ENCODE measurements at places on chromosomes 4 and X.
A peak's percentile ranks its signal among the peaks of the same experiment; 100 is the strongest.

DNA sequence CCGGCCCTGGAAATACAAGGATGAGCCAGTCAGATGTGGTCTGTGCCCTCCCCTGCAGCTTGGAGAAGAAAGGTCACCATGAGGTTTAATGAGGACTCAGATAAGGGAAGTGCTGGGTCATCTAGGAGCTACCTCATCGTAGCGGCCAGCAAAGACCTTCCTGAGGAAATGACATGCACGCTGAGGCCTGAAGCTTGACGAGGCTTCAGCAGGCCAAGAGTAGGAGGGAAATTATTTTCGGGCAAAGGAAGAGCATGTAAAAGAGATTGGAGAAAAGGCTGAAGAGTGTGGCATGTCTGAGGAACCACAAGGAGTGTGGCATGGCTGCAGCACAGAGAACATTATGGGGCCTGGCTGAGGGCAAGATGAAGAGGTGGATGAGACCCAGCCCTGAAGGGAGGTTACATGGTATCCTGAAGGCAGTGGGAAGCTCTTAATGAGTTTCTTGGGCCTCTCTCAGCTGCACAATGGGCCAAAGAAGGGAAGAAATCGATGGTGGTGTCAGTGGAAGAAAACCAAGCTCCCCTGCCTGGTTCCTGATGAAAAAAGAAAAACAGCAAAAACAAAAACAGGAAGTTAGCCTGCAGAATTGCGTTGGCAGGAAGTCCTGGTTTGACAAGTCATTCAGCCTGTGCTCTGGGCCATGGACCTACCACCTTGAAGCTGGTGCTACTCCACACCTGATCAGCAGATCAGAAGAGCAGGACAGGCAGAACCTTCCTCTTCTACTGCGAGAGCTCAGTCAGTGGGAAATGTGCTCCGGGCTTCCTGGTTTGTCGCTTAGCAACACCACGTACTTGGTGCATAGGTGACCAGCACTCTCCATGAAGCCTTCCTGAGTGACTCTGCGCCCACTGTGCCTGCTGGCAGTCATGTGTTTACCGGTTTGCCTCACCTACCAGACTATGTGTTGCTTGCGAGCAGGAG is 134.5 kb upstream of the KLF3 start:
- DNase-seq, result peak; percentile 35

- no peak for DNase-seq
These were observed 1577.0 kb upstream of the TENM3 start for GRCh38 chr4:180665994-180666824.

- DNase-seq, result no peak
These were observed 193.6 kb upstream of the BANK1 start for GRCh38 chr4:101596781-101597552.

DNA sequence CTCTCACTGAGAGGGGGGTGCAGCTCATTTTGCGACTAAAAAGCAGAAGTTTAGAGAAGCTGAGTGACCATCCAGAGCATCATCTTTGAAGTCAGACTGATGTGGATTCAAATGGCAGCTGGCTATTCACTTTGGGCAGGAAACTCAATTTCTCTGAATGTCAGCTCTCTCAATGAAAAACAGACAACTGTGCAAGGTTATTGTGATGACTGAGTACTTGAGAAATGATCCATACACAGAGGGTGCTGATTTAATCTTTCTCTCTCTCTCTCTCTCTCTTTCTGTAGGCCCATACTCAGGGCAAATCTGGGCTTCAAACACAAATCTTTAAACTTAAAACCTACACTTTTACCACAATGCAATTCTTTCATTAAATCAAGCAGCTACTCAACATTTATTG is 185.8 kb upstream of the SLIT2 start:
- DNase-seq, result no peak

- DNase-seq, result no peak
These were observed 16.8 kb upstream of the RAB40A start for GRCh38 chrX:103536071-103536470.

DNA sequence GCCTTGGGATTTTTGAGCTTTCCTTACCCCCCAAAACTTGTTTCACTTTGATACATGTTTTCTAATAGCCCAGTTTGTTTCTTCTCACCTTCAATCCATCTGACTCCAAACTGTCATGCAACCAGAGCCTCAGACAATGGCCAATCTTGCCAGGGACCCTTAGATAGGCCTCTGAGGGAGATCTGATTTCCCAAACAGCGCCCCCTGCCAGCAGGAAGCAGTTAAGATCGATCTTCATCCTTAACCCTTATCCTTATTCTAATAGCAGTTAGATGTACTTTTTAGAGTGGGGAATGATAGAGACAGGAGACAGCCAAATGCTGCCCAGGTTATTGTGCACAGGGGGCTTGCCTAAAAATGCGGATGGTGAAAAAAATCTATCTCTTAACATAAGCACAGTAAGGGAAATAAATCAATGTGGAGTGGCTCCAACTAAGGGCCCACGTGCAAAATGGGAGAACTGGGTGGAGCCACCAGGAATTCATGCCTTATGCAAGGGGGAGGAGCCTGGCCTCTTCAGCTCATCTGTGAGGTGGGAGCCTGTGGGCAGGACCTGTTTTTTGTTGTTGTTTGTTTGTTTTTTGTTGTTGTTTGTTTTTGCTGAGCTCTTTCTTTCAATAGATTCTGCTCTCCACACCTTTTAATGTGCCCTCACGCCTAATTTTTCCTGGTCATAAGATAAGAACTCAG is 833.6 kb upstream of the AGA start:
- no peak for DNase-seq

- no peak for DNase-seq
These were observed 3.0 kb upstream of the PDE6B start for GRCh38 chr4:622071-622995.

DNA sequence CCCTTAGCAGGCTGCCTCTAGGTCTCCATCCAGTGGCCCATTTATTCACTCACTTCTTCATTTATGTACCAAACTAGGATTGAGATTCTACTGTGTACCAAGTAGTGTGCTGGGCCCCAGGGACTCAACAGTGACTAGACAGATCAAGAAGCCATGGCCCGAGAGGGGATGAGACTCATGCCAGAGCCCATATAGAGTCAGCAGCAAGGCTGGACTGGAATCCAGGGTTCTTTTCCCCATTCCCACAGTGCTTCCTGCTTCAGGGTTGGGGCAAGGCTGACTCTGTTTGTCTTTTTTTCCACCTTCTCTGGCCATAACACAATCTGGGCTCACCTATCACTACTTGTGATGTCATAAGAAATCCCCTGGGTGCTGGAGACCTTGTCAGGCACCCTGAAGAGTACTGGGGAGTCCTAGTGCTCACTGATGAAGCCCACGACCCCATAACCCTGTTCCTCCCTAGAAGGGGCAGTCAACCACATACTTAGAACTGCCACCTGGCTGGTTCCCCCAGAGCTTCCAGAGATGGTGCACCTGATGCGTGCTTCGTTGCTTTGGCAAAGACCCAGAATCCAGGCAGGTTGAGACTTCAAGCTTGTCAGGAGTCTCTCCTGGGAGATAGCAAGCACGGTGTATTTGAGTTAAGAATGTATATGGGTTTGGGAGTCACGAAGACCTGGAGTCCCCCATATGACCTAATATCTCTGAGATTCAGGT is 6.2 kb downstream of the RTL5 start:
- no peak for DNase-seq

- peak; percentile 65 for DNase-seq
These were observed 877 bp downstream of the GPRASP1 start for GRCh38 chrX:102652031-102652688.

- no peak for DNase-seq
These were observed 2.4 kb upstream of the TLR10 start for GRCh38 chr4:38785041-38785790.

GRCh38 chr4:169058312-169058711 is 48.3 kb upstream of the CBR4 start:
- DNase-seq, result no peak

GRCh38 chr4:184165291-184165690 is 52.4 kb downstream of the ENPP6 start:
- DNase-seq, result no peak

GRCh38 chr4:127642169-127642568 is 9.4 kb downstream of the INTU start:
- no peak for DNase-seq

DNA sequence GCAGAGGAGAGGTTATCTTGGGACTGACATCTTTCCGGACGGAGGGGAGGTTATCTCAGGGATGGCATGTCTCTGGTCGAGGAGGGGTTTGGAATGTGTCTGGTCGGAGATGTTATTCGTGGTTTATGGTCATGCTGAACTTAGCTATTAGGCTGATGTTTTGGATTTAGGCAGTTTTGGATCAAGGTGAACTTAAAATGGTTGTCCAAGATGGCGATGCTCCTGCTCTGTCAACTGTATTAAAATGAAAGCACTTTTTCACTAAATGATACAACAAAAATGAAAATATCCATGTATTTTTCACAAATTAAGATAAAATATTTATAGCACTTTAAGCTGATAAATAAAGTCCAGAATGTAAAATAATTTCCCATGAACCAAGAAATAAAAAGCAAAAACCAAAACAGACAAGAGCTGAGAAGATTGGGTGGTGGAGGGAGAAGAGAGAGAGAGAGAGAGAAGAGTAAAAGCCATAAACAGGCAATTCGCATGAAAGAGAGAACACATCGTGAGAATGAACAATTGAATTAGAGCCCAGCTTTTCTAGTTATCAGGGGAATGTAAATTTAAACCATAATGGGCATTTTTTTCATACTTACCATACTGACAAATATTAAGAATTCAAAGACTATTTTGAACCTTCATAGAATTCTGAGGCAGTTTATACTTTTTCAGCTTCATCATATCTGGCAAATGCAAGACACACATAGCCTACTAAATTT is 2236.0 kb upstream of the AGA start:
- DNase-seq, result no peak

DNA sequence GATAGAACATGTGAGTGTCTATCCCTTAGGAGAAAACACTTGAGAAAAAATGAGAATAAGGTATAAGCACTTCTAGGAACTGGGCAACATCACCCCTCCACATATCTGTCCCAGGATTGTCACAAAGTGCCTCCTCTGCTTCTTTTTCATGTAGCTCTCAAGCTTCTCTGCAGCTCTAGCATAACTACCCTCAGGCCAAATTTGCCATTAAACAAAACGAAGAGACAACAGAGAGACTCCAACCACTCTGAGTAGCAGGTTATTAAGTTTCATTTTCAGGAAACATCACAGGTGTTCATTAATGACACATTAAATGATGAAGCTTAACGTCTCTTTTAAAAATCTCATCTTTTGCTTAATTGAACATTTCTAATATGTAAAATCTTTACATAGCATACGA is 580.0 kb downstream of the GALNTL6 start:
- no peak for DNase-seq

DNA sequence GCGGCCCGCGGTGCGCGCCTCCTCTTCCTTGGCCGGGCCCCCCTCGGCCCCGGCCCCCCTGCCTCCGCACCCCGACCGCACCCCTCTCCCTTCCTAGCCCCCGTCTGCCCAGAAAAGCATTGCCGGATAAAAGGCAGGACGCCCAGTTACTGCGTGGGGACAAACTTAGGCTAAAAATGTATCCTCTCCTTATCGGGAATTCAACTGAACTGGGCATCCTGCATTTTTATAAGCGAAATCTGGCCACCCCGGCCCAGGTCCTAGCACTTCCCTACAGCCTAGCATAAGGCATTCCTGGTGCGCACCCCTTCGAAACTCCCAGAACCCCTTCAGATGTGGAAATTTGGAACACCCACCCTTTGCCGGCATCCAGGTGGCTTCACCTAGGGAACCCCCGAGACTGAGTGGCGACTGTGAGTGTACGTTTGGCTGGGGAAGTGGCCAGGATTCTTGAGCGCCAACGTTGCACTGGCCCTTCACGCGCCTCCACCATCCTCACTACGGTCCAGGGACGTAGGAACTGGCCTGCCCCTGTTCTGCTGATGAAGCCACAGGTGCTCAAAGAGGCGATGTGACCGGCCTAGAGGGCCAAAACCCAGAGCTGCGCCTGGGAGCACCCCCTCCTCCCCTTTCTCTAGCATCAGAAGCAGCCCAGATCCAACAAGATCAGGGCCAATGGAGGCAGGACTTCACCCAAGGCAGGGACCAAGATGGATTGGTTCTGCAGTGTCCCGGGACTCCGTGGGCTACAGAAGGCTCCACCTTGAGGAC is 5.7 kb upstream of the RNF4 start:
- DNase-seq, result no peak

DNA sequence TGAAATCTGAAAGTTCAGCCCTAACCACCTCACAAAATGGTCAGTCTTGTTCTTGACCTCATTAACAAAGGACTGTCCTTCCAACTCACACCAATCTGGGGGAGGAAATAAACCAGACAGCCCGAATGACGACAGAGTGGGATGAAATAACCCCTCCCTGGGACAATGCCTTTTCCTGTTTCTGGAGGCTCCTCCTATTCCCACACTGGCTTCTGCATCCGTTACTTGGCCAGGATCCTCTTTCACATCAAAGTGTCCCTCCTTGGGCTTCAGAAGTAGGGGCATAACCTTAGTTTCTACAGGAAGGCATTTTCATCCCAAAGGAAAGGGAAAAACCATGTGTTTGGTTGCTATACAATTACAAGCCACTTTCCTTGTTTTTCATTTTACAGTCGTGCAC is 59.8 kb upstream of the RPL34 start:
- DNase-seq, result no peak

DNA sequence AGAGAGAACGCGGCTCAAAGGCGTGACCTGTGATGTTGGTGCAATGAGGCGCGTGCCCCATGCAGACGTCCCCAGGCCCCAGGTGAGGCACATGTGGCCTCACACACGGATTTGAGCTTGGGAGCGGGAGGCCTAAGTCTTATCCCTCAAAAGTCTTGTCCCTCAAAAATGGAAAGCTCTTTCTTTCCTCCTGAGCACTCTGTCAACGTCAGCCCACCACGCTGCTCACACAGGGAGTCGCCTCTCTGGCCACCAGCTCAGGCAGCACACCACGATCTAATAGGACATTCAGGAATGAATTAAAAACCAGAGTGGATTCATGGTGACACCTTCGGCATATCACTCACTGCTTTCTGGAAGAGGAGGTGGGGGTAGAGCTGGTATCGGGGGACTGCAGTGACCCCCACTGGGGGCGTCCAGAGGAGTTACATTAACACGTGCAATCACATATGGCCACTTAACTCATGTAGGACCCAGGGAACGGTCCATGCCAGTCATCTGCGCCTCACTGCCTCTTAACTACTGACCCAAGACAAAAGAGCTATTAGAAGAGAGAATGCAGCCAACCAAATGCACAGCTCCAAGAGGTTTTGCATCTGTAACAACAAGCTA is 21.9 kb upstream of the CYP4V2 start:
- no peak for DNase-seq

GRCh38 chr4:43238008-43238407 is 345.5 kb downstream of the GRXCR1 start:
- no peak for DNase-seq

GRCh38 chr4:75880278-75880677 is 22.0 kb downstream of the PPEF2 start:
- no peak for DNase-seq

GRCh38 chrX:109600237-109600651 is 24.7 kb downstream of the KCNE5 start:
- DNase-seq, result no peak

Data from T-cell (primary cell).